ENCODE measurements at places on chromosomes 16 and 17.

DNA sequence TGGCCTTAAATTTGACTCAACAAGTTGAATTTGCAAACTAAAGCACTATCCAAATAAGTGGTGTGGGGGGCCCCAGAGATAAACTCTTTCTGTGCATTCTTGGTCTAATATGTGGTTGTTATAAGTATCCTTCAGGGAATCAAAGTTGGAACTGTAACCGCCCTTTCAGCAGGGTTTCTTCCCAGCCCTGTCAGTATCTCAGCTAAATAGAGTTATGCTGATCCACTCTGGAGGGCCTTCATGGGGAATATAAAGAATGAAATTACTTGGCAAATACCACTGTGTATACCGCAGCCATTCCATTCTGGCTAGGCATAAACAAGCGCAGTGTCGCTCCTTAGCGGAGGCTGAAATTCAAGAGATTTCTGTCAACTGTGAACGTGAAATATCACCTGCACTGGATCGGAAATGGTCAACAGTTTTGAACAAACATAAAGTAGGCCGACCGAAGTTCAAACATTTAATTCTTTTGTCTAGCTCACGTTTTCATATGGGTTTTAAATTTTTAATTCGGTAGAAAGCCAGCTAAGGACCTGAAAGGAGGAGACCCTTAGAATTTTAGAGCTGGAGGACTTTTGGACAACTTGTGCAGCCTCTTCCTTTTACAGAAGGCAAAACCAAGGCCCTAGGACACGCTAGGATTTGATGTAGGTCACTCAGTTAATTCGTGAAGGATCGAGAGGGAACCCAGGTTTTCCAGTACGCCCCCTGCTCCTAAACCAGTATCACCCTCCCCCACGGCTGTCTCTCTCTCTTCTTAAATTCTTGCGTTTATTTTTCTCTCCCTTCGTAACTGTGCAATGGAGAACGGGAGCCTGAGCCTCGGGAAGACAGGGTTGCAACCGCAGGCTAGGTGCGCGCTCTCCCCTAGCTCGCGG, 74.7 kb downstream of the CHD9 start:
- ATAC-seq = no peak

DNA sequence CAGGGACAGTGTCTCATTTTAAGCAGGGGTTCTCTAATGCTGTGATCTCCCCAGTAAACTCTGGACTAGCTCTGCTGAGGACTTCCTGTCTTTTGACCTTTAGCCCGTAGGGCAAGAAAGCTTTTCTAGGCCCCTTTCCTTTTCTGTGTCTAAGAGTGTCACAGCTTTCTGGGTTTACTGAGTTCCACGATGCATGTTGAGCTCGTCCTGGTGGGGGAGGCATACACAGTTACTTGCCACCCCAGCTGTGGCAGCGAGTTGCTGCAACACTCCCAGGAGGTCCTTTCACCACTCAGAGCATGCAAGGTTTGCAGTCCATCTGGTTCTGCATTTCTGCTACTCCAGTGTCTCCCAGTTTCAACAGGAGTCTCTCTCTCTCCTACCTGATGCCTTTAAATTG, 23.7 kb downstream of the NOD2 start:
- ATAC-seq = no peak

GRCh38 chr16:81618661-81619060, 160.4 kb upstream of the PLCG2 start:
- ATAC-seq = no peak

DNA sequence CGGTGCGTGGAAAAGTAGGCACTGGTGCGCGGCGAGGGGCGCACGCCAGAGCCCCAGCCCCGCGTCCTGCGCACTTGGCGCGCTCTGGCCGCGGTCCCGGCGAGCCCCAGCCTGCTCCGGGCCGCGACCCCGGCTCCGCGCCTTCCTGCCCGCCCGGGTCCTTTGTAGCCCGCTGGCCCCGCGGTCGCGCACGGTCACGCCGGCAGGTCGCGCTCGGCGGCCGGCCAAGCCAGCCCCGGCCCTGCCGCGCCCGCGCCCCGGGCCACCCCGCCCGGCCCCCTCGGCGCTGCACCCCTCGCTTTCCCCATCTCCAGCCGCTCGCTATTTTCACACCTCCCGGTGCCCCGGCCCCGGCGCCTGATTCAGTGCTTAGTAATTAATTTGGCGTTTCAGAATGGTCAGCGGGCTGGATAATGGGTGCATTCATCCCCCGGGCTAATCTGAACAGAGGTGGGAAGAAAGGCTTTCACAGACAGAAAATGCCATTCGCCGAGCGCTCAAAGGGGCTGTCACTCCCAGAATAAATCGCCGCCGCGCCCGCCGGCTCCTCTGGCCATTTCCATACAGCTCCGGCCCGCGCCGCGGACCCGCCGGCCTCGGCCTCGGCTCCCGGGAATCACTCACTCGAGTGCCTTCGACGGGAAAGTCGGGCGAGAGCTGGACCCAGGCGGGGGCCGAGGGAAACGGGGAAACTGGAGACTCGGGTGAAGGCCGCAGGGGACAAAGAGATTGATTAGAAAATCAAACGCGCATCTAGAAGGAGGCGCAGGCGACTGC, 17.8 kb upstream of the NTN1 start:
- peak; percentile 28 for ATAC-seq

- ATAC-seq = no peak
These were observed 171.8 kb downstream of the WSCD1 start for GRCh38 chr17:6241996-6242395.

GRCh38 chr17:59151591-59151990, 3.4 kb downstream of the SKA2 start:
- no peak for ATAC-seq

DNA sequence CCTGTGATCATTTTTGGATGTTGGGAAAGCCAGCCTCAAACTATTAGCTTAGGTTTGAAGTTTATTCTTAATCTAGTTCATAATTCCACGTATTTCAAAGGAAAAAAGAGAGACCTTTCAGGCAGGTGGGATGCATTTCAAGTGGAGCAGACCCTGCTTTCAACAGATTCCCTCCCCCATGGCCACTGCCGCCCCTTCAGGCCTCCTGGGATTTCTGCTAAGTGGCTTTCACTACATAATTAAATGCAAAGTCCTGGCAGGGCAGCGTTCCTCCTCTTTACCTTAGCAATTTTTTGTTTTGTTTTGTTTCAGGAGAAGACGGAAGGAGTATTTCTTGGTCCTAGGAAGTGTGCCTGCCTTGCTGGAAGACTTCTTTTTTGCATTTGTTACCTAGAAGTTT, 36.6 kb downstream of the MAF start:
- no peak for ATAC-seq

- no peak for ATAC-seq
These were observed 204.0 kb downstream of the XYLT1 start for GRCh38 chr16:17266608-17267313.

GRCh38 chr16:47815655-47816054, 340.1 kb downstream of the ABCC12 start:
- no peak for ATAC-seq

GRCh38 chr17:36475346-36475970, 11.0 kb upstream of the ZNHIT3 start:
- ATAC-seq = no peak

- ATAC-seq = no peak
These were observed 895 bp downstream of the UTS2R start for GRCh38 chr17:82372249-82373071.

GRCh38 chr17:68567035-68567434, 34.1 kb downstream of the FAM20A start:
- ATAC-seq = no peak

DNA sequence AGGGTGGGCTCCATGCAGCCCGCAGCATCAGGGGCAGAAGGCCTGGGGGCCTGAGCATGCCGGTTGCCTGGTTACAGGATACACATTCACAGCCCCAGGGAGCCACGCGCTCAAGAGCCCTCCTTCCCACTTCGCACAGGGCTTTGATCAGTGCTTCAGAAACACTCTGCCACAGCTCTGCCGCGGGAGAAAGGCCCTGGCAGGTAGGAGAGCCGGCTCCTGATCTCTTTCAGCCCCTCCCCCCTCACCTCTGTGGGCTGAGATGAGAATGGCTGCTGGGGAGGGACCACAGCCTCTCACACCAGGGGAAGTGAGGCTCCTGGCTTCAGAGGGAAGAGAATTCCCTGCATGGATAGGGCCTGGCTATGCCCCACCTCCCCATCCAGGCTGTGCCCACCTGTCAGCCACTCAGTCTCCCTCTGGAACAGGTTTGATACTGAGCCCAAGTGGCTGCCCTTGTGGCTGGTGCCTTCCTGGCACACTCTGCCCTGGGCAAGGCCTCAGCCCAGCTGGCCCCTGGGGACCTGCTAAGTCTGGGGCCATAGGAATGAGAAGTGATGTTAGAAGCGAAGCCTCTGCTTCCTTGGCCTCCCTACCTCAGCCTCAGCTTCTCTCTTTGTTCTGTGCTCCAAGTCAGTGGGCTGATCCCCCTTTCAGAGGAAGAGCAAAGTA, 8.6 kb downstream of the DOK4 start:
- ATAC-seq = no peak

GRCh38 chr17:72025113-72025512, 95.7 kb upstream of the SOX9 start:
- ATAC-seq = no peak

DNA sequence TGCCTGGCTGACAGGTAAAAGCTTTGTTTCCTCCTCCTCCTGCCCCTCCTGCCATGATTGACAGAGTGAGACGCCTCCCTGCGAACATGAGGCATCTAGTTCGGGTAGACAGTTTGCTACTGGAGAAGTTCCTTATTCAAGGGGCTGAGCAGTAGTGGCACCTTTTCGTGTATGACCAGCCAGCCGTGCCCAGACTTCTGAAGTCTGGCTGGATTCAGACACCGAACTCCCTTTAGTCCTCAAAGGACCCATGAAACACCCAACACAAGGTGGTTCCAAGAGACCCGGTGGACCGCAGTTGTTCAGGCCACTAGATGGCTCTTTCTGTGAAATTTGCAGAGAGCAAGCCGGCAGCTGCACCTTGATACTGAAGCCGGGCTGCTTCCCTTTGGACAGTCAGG, 192.8 kb downstream of the XYLT1 start:
- peak; percentile 73 for ATAC-seq

DNA sequence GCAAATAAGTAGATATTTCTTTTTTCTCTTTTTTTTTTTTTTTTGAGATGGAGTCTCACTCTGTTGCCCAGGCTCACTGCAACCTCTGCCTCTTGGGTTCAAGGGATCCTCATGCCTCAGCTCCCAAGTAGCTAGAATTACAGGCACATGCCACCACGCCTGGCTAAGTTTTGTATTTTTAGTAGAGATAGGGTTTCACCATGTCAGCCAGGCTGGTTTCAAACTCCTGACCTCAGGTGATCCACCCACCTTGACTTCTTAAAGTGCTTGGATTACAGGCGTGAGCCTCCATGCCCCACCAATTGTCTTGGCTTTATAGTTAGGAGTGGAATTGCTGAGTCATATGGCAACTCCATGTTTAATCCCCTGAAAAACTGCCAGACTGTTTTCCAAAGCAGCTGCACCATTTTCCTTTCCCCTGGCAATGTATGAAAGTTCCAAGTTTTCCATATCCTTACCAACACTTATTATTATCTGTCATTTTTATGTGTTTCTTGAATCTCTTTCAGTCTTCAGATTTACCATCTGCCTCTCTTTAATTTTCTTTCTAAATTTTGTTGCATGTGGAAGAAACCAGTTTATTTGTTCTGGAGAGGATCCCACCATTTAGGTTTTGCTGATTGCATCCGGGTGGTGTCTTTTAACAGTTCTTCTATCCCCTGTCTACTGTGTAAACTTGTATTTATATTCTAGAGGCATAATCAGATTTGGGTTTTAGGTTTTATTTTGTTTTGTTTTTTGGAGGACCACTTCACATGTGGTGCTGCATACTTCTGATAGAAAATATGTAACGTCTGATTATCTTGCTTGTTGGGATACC, 9.9 kb upstream of the CES3 start:
- ATAC-seq = no peak

- no peak for ATAC-seq
These were observed 61.2 kb upstream of the RBFOX1 start for GRCh38 chr16:7271486-7271885.

DNA sequence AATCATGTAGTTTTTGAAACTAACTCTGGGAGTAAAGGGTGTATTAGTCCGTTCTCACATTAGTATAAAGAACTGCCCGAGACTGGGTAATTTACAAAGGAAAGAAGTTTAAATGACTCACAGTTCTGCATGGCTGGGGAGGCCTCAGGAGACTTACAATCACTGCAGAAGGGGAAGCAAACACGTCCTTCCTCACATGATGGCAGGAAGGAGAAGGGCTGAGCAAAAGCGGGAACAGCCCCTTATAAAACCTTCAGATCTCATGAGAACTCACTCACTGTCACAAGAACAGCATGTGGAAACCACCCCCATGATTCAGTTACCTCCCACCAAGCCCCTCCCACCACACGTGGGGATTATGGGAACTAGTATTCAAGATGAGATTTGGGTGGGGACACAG, 256.5 kb upstream of the TNRC6C start:
- ATAC-seq = no peak

DNA sequence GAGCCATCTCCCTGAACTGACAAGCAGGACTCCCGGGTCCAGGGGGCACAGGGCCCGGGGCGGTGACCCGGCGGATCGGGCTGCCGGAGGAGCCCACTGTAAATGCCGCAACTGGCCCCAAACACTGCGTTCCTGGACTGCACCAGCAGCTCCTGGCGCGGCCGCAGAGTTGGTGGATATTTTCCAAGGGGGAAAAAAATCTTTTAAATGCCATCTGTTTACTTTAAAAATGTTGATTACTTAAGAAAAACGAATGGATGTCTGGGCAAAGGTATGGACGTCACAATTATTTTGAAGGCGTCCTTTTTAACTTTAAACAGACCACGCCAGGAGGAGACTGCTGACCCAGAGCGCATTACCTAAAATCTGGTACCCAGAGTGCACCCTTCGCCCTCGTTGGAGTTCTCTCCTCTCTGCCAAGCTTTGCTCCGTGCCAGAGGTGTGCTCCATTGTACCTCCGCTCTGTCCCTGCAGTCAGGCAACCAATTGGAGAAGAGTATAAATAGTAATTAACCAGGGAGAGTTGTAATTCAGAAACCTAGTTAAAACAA, 3.4 kb downstream of the HS3ST3B1 start:
- ATAC-seq = no peak

GRCh38 chr17:32794533-32795246, 82.2 kb downstream of the MYO1D start:
- no peak for ATAC-seq

GRCh38 chr17:72705905-72706395, 386.5 kb downstream of the SLC39A11 start:
- ATAC-seq = peak; percentile 70

- ATAC-seq = no peak
These were observed 16.7 kb upstream of the TENT4B start for GRCh38 chr16:50136399-50136798.

DNA sequence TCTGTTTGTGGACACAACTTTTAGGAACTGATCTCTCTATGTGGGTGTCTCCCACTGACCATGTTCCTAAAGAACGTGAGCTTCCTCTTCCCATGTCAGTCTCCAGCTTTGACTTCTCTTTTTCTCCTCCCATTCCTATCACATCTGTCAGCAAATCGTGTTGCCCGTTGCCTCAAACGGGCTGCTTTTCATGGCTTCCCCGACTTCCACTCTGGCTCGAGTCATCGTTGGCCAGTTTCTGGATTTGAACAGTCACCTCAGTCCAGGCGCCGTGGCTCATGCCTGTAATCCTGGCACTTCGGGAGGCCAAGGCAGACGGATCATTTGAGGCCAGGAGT, 5.4 kb downstream of the ABCC1 start:
- no peak for ATAC-seq

Data from stimulated activated memory B cell treated with anti-CD40 and anti-IgM and Interleukin-4, amounts not matched to agents 10 μg/mL and 1 μg/mL and 100 μg/mL, for 72 hours (primary cell).